ENCODE measurements at places on chromosomes 12 and 14. TPM values are rescaled to one million over a fixed set of nuclear protein-coding genes. Genes with fewer than 3 reads are reported as not detected.

C1S gene
- total RNA-seq: 89.8 TPM

RHEBL1 gene
- 0.52 TPM for total RNA-seq

TAS2R14 gene
- 6.8 TPM for total RNA-seq

TTC8 gene
- total RNA-seq: 12.0 TPM

RGS6 gene
- total RNA-seq: 5.2 TPM

ATXN2 gene
- total RNA-seq: 42.8 TPM

GLIPR1L2 gene
- total RNA-seq: not detected

SLC38A2 gene
- total RNA-seq: 144 TPM

GPR65 gene
- total RNA-seq: 0.52 TPM

FAM186B gene
- total RNA-seq: not detected

CLEC9A gene
- not detected for total RNA-seq

LBHD2 gene
- total RNA-seq: not detected

RNASE3 gene
- not detected for total RNA-seq

SMOC1 gene
- 3.1 TPM for total RNA-seq

SLC25A47 gene
- 0.52 TPM for total RNA-seq

DACT1 gene
- total RNA-seq: 32.4 TPM

NFE2 gene
- 5.2 TPM for total RNA-seq

DCD gene
- total RNA-seq: not detected

VDR gene
- total RNA-seq: 0.52 TPM

RAD51AP1 gene
- total RNA-seq: 4.2 TPM

MYO1H gene
- total RNA-seq: not detected

HOXC11 gene
- total RNA-seq: 0.52 TPM

PFDN5 gene
- total RNA-seq: 686 TPM

HOXC12 gene
- not detected for total RNA-seq

ETFBKMT gene
- 2.1 TPM for total RNA-seq

KRT5 gene
- 1.6 TPM for total RNA-seq
